ENCODE measurements at places on chromosomes 6 and 20.

GRCh38 chr6:112865131-112865530 is 518.0 kb downstream of the RFPL4B start:
- DNase-seq, result no peak

DNA sequence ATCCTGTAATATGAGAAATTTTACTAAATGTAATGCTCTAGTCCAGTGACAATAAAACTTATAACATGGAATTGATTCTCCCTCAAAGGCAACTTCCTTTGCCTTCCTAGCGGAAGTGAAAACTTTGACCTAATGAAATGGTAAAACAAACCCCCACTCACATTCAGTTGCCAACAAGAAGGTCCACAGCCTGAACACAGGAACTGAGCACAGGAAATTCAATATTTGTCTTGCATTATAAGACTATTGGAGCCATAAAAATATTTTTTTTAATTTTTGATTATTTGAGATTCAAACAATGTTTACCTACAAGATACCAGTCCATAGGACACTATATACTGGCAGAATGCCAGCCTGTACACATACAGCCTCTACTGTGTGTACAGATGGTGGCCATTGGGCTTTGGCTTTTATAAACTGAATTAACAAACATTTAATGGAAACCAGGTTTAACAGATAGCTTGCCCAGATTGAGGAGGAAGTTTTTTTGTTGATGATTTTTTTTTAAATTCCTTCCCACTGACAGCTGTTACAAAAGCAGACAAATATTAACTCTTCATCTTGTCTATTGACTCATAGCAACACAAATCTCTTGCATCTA is 481.5 kb upstream of the JAG1 start:
- no peak for DNase-seq

DNA sequence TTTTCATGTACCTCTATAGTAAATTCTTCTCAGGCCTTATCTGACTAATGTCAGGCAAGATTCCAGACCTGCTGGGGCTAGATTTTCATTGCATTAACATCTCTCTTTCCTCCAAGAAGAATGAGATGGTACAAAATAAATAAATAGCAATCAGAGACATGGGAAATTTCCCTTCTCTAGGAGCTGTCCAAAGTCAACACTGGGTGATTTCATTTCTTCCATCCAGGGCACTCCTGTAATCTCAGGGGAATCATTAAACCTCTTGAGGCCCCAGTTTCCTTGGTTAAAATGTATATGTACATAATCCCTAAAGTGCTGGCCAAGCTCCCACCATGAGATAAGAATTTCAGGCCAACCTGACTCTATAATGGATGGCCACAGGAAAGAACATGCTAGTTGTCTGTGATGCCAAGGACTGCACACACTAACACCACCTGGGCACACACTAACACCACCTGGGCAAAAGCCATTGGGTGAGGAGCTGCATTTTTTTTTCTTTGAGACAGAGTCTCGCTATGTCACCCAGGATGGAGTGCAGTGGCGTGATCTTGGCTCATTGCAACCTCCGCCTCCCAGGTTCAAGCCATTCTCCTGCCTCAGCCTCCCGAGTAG is 912 bp downstream of the IL17F start:
- DNase-seq, result no peak

DNA sequence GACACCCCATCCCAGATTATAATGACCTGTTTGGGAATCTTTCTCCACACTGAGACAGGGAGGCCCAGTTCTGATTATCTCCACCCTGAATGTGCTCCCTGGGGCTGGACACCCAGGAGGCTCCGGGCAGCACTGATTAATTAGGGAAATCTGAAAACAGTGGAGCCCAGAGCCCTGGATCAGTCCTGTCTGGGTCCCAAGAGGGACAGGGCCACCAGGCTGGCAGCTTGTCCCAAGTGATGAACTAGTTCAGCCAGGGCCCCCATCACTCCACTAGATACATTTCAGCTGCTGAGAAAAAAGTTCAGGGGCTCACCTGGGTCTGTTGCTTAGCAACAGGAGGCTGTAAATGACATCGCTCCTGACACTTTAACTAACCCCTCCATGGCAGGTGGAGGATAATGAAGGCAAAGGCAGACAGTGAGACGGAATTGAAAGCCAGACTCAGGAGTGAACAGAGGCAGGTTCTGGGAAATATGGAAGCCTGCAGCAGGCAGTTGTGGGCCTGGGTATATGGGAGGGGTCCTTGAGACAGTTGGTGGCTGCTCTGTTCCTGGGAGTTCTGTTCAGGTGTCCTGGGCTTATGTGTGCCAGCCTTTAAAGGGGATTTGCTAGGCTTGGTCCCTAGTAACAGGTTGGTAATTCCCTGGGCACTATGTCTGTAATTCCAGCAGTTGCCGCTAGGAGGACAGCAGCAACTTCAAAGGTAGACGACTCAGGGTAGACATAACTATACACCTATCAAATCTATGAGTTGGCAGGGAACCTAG is 78.3 kb upstream of the CTNNBL1 start:
- DNase-seq, result no peak

DNA sequence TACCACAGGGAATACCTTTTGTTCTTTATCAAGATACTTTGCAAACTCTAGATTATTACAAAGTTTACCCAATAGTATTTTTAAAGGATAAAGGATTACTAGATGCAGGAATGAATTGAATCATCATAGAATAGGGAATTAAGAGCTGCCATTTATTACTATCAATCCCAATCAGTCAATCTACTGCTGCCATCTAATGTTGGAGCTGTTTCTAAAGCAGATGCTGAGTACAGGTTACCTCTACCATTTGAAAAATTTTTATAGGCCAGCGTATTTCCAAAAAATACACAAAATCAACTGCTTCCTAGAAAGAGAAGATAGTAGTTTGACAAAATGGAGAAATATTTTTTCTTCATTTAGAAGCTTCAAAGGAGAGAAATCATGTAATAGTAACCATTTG is 520.4 kb downstream of the ADGRB3 start:
- DNase-seq, result no peak

- no peak for DNase-seq
Observed at GRCh38 chr6:87714093-87714842, 12.2 kb upstream of the AKIRIN2 start.

GRCh38 chr6:156791320-156791850 is 14.2 kb downstream of the ARID1B start:
- no peak for DNase-seq

DNA sequence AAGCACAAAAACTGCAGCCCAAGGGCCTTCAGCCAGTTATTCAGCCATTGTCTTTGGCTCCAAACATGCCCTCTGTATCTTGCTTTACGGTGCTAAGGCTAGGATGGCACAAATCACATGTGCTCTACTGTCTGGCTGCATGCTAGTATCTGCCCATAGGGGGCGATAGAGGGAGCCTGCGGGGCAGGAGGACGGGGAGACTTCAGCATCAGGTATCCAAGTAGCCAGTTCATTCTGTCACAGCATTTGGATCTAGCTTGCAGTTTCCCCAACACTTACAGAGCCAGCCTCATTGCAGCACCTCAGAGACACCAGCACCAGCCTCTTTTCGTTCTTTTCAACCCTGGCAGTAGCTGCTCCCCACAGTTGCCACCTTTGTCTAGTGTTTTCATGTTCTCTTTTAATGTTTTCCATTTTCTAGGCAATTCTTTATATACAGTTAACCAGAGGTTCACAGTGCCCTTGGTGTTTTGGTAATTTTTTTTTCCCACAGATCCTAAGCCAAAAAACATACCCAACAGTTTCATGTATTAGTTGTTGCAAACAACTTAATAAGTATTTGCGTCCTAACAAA is 705.9 kb downstream of the PTPRT start:
- DNase-seq, result no peak

- no peak for DNase-seq
Observed at GRCh38 chr6:19311786-19312185, 525.4 kb upstream of the ID4 start.

GRCh38 chr6:4059115-4059777 is 19.7 kb downstream of the FAM217A start:
- peak; percentile 58 for DNase-seq

Measured in smooth muscle cell of the brain vasculature (primary cell).